ENCODE measurements at places on chromosomes 12 and 14. TPM values are rescaled to one million over a fixed set of nuclear protein-coding genes. Genes with fewer than 3 reads are reported as not detected.

LYSET gene
- total RNA-seq: 17.1 TPM

DNA sequence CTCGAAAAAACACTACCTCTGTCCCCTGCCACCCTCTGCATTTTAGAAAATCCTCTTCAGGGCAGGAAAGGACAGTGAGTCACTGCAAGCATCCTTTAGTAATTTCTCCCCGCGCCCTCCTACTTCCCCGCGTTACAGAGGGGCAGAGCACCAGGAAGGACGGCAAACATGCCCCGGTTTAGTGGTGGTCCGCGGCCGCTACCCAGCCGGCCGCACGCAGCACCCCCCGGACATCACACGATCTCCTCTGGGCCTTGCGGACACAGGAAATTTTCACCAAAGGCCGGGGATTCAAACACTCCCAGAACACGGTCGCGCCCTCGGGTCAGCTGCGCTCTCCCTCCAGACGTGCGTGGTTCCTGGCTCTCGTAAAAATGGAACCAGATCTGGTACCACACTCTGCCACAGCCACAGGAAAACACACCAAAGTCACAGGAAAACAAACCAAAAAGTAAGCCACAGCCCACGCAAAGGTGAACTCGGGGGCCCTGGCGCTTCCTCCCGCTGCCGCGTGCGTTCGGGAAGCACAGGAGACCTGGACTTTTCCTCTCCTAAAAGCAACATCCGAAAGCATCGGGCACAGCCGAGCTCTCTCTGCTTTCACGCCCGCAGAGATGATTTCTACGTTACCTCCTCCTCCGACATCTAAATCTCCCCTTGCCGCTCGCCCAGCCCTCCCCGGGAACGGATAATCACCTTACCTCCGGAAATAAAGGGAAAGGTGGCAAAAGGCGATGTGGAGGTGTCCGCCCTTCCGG is 839 bp downstream of the SLC38A1 start:
- DNase-seq: no peak

RAPGEF3 gene
- total RNA-seq: 8.1 TPM

DNA sequence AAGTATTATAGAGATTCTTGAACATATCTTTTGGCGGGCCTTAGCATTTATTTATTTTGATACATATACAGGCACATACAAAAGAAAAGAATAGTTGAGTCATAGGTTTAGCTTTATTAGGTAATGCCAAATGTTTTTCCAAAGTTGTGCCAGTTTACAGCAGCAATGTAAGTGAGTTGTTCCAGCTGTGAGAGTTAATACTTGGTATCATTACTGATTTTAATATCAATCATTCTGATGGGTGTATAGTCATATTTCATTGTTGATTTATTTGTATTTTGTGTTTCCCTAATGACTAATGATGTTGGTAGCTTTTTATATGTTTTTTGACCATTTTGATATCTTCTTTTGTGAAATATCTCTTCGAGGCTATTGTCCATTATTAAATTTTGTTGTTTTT is 122.4 kb downstream of the MIPOL1 start:
- peak; percentile 20 for DNase-seq

DNA sequence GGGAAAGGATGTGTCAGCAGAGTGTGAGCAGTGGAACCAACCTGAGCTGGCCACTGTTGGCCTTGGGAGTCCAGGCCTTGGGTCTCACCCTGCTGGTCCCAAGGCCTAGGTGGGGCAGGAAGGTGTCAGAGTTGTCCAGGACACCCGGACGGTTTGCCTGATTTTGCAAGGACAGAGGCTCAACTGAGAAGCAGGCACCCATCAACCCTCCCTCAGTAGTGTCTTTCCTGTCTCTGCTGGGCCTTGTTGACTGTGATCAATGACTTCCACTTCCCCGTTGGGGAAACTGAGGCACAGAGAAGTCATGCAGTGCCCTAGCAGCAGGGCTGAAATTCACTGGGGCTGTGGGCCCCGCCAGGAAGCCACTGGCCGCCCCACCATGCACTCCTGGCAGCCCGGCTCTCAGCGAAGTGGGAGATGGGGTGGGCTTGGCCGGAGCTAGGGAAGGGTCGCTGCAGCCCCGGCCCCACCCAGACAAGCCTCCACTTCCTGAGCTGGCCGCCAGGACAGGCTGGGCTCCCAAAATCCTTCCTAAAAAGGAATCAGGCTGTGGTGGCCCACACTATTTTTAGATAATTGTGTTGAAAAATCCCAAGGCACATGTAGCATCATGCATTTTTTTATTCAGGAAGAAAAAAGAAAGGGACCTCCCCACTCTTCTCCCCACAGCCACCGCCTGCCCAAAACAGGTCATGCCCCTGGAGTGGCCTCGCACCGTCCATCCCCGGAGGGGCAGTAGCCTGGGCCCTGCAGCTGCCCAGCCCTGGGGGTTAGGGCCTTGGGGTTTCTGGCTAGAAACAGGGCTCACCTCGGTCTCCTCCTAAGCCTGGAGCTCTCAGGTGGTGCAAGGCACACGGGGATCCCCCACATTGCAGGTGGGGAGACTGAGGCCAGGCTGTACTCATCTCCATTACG is 127.4 kb downstream of the CALM1 start:
- no peak for DNase-seq

- no peak for DNase-seq
Observed at GRCh38 chr12:51869931-51870330, 18.0 kb upstream of the ANKRD33 start.

DNA sequence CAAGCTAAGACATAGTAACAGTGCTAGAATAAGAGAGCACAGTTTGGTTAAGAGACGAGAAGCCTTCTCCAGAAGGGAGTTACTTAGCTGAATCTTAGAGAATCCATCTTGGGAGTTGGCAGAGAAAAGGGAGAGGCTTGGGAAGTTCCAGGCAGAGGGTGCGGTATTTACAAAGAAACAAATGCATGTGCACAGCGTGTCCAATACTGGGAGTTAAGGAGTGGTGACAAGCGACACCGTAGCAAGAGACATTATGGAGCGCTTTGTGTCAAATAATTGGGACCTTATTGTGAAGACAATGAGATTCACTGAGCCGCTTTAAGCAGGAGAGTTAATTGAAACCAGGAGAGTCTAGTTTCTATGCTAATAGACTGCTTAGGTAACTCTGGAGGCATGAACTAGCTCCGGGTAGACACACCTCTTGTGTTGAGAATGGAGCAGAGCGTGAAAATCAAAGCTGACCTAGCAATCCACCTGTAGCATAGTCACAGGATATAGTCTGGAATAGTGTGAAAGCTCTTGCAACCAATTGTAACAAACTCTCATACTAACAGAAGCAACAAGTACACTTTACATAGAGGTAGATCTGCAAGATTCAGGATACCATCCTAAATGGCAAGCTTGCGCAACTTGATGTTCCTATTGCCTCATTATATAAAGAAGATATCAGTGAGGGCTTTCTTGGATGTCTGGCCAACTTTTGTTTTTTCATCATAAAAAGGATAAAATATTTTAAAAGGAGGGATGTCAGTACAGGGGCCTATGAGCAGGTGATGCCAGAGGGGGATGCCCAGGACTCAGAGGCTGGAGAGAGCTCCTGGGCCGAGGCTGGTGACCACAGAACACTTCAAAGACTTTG is 5.3 kb downstream of the ALDH1L2 start:
- DNase-seq: no peak

DNA sequence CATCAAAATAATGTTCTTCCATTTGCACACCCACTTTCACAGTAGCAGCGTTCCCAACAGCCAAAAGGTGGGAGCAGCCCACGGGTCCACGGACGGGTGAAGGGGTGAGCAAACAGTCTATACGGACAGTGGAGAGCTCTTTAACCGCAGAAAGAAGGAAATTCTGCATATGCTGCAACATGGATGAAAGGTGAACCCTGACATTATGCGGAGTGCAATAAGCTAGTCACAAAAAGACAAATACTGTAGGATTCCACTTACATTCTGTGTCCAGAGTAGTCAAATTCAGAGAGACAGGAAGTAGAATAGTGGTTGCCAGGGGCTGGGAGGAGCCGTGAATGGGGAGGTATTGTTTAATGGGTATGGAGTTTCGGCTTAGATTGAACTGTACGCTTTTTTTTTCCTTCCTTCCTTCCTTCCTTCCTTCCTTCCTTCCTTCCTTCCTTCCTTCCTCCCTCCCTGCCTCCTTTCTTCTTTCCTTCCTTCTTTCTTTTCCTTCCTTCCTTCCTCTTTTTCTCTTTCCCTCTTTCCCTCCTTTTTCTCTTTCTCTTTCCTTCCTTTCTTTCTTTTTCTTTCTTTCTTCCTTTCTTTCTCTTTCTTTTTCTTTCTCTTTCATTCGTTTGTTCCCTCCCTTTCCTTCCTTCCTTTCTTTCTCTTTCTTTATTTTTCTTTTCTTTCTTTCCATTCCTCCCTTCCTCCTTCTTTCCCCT is 15.8 kb upstream of the ANKRD9 start:
- peak; percentile 71 for DNase-seq

SLC38A4 gene
- 0.49 TPM for total RNA-seq

- peak; percentile 52 for DNase-seq
Observed at GRCh38 chr12:29148911-29149690, at the start of gene FAR2. FAR2 (plus strand) TSS chr12:29149278; CDS start chr12:29270450, 121,172 bp downstream.

DNA sequence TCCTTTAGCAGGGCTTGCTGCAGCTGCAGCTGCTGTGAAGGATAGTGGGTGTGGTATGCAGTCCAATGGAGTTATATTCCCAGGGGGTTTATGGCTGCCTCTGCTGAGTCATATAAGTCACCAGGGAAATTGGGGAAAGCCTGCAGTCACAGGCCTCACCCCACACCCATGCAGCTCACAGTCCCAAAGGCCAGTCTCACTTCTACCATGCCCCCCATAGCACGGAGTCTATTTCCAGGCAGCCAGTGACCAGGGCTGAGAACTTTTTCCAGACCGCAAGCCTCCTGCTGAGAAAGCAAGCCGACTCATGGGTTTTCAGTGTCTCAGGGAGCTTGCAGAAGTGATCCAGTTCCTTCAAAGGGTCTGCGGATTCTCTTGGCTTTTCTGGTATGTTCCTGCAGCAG is 322.4 kb upstream of the CLEC14A start:
- no peak for DNase-seq

DNA sequence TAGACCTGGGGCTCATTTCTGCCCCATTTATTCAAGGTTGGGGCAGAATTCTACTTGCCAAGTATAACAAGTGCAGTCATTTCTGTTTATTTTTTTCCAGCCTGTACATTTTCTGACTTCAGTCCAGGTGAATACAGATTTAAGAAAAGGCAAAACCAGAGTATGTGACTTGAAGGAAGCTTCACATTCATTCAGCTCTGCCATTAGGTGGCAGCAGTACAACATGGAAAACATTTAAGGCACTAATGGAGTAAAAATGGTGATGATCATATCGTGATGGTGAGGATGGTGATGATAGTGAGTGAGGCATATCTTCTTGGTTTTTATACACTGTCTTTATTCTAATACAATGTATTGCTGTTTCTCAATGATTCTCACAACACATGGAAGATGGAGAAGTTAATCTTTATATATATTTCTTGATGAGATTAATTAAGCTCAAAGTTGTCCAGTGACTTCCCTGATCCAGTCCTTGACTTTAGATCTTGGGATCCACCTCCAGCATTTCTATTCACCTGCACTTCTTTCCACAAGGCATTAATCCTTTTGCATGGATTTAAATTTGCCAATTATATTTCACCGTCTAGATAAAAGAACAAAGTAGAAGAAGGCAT is 176.7 kb upstream of the SEL1L start:
- DNase-seq: peak; percentile 1

BEGAIN gene
- total RNA-seq: 0.48 TPM

ZNF140 gene
- total RNA-seq: 12.6 TPM

DNA sequence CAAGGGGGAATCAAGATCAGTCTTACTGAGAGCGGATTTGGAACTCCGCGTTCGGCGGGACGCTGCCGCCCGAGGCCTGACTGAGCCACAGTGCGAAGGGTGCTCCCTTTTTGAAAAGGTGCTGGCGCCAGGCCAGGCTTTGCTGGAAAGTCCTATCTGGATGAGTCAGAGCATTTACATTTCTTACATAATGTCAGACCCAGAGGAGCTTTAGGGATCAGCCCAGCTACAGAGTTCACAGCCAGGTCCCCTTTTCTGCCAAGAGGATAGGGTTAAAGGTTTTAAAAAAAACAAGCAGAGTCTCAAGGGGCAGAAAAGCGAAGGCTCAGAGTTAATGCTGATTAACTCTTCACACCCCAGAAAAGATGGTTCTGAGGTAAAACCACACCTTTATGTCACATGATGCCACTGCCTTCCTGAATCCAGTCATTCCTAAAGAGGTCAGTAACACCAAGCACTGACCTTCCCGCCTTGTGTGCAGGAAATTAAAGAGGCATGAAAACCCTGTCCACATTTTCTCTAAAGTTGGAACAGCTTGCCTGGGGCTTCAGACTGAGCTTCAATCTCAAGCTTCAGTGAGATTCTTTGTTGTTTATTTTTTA is 11.7 kb upstream of the FBXL14 start:
- peak; percentile 84 for DNase-seq

SIX1 gene
- not detected for total RNA-seq
